ENCODE measurements at places on chromosomes 1 and 21. TPM values are rescaled to one million over a fixed set of nuclear protein-coding genes. Genes with fewer than 3 reads are reported as not detected.

The CD48 gene
- total RNA-seq: 12.4 TPM

DNA sequence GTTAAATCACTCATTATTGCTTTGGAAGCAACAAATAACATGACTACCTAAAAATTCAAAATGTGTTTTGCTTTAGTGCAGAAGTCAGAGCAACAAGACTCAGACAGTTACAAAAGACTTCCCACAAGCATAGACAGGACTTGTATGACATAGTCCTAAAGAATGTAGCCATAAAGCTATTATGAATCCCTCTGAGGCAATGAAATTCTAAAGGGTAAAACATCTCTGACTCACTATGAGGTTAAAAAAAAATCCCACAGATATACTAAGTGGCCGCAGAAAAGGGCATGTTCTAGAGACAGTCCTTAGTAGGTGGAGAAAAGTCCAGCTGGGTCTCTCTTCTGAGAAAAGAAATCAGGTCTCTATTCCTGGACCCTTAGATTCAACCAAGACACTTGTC is 4.9 kb downstream of the PRKAB2 start:
- no peak for DNase-seq
- H3K36me3 ChIP-seq: no peaks in the 10 kb centered on the region
- H3K27ac ChIP-seq: no peak overlapping the region
- H3K4me1 ChIP-seq: peaks cover 12% of the 10 kb centered on the region
- H3K4me3 ChIP-seq: no peak overlapping the region

- H3K36me3 ChIP-seq: peaks cover 9% of the 10 kb centered on the region
- H3K27ac ChIP-seq: no peak overlapping the region
- H3K4me1 ChIP-seq: no peaks in the 10 kb centered on the region
- no peaks in the 10 kb centered on the region for H3K27me3 ChIP-seq
- H3K4me3 ChIP-seq: no peak overlapping the region
Observed at GRCh38 chr21:41280115-41280919, 36.3 kb upstream of the FAM3B start.

- H3K27ac ChIP-seq: no peak overlapping the region
- no peak for DNase-seq
Observed at GRCh38 chr1:11333631-11334030, 60.6 kb downstream of the UBIAD1 start.

The PRDX1 gene
- total RNA-seq: 468 TPM

GRCh38 chr1:55702064-55702463 is 486.9 kb upstream of the USP24 start:
- no peaks in the 10 kb centered on the region for H3K27me3 ChIP-seq
- H3K27ac ChIP-seq: no peak overlapping the region
- no peaks in the 10 kb centered on the region for H3K4me1 ChIP-seq
- no peaks in the 10 kb centered on the region for H3K36me3 ChIP-seq

The ELK4 gene
- 65.4 TPM for total RNA-seq

DNA sequence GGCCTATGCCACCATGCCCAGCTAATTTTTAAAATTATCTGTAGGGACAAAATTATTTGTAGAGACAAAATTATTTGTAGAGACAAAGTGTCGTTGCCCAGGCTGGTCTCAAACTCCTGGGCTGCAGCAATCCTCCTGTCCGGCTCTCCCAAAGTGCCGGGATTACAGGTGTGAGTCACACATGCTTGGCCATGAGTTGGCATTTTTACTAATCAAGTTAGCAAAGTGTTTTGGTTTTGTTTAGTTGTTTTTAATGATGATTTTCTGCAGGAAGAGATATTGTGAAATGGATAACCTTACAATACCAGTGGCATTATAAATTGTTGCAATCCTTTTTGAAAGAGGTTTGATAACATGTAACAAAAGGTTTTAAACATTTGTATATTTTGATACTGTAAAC is 65.3 kb upstream of the MAGI3 start:
- H3K36me3 ChIP-seq: no peaks in the 10 kb centered on the region
- no peak for DNase-seq
- no peaks in the 10 kb centered on the region for H3K27me3 ChIP-seq
- no peaks in the 10 kb centered on the region for H3K4me1 ChIP-seq
- H3K4me3 ChIP-seq: no peak overlapping the region
- H3K27ac ChIP-seq: no peak overlapping the region

The FCRLB gene
- 1.7 TPM for total RNA-seq

GRCh38 chr1:64956010-64956640 is 10.2 kb downstream of the JAK1 start:
- DNase-seq: no peak
- peaks cover 49% of the 10 kb centered on the region for H3K4me1 ChIP-seq
- no peak overlapping the region for H3K4me3 ChIP-seq
- H3K27ac ChIP-seq: peak overlapping the region; percentile 76

- no peak for DNase-seq
- no peaks in the 10 kb centered on the region for H3K36me3 ChIP-seq
- H3K27ac ChIP-seq: peak overlapping the region; percentile 61
- H3K27me3 ChIP-seq: no peaks in the 10 kb centered on the region
- H3K4me3 ChIP-seq: no peak overlapping the region
- H3K4me1 ChIP-seq: no peaks in the 10 kb centered on the region
Observed at GRCh38 chr1:93979718-93980319, 70.6 kb upstream of the GCLM start.

- no peaks in the 10 kb centered on the region for H3K27me3 ChIP-seq
- no peaks in the 10 kb centered on the region for H3K4me1 ChIP-seq
- no peaks in the 10 kb centered on the region for H3K36me3 ChIP-seq
- no peak overlapping the region for H3K4me3 ChIP-seq
- no peak overlapping the region for H3K27ac ChIP-seq
- DNase-seq: no peak
Observed at GRCh38 chr1:84283381-84283780, 18.1 kb upstream of the SAMD13 start.

GRCh38 chr1:244047621-244048255 is 3.3 kb upstream of the ZBTB18 start:
- H3K36me3 ChIP-seq: no peaks in the 10 kb centered on the region
- no peaks in the 10 kb centered on the region for H3K27me3 ChIP-seq
- H3K27ac ChIP-seq: peak overlapping the region; percentile 100
- peak; percentile 86 for DNase-seq

GRCh38 chr1:205391386-205391785 is 30.5 kb downstream of the LEMD1 start:
- H3K36me3 ChIP-seq: no peaks in the 10 kb centered on the region
- DNase-seq: no peak
- no peak overlapping the region for H3K4me3 ChIP-seq
- H3K27me3 ChIP-seq: no peaks in the 10 kb centered on the region

- H3K4me1 ChIP-seq: no peaks in the 10 kb centered on the region
- no peak for DNase-seq
- no peaks in the 10 kb centered on the region for H3K27me3 ChIP-seq
- H3K36me3 ChIP-seq: no peaks in the 10 kb centered on the region
- H3K27ac ChIP-seq: no peak overlapping the region
Observed at GRCh38 chr1:35873243-35873750, 9.7 kb upstream of the AGO1 start.

The AIRE gene
- total RNA-seq: not detected

The SPRR2A gene
- not detected for total RNA-seq

GRCh38 chr1:47219001-47219400 is 13.0 kb downstream of the TAL1 start:
- no peak for DNase-seq
- H3K36me3 ChIP-seq: no peaks in the 10 kb centered on the region
- no peaks in the 10 kb centered on the region for H3K4me1 ChIP-seq
- H3K27ac ChIP-seq: no peak overlapping the region
- no peaks in the 10 kb centered on the region for H3K27me3 ChIP-seq
- H3K4me3 ChIP-seq: no peak overlapping the region

The ANGPTL1 gene
- total RNA-seq: 8.4 TPM

The HES2 gene
- total RNA-seq: 3.6 TPM

The WNT2B gene
- 11.9 TPM for total RNA-seq

The AK5 gene
- 0.10 TPM for total RNA-seq

DNA sequence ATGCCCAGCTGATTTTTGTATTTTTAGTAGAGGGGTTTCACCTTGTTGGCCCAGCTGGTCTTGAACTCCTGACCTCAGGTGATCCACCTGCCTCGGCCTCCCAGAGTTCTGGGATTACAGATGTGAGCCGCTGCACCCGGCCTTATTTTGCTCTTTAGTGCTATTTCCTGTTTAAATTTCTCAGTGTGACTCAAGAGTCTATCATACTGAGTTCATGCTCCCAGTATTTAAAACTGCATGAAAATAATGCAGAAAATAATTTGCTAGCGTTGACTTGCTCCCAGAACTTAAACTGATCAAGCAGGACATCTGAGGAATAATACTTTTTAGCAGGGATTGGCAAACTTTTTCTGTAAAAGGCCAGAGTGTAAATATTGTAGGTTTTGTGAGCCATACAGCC is 86.4 kb upstream of the C1orf21 start:
- no peak overlapping the region for H3K27ac ChIP-seq
- no peak overlapping the region for H3K4me3 ChIP-seq
- H3K27me3 ChIP-seq: no peaks in the 10 kb centered on the region
- H3K36me3 ChIP-seq: no peaks in the 10 kb centered on the region
- DNase-seq: no peak

- no peak for DNase-seq
- peaks cover 4% of the 10 kb centered on the region for H3K4me1 ChIP-seq
- H3K27ac ChIP-seq: no peak overlapping the region
- H3K4me3 ChIP-seq: no peak overlapping the region
- H3K36me3 ChIP-seq: no peaks in the 10 kb centered on the region
- H3K27me3 ChIP-seq: no peaks in the 10 kb centered on the region
Observed at GRCh38 chr21:41596241-41596925, 88.4 kb upstream of the TMPRSS2 start.

- H3K4me3 ChIP-seq: no peak overlapping the region
- H3K27ac ChIP-seq: no peak overlapping the region
- no peaks in the 10 kb centered on the region for H3K36me3 ChIP-seq
- H3K27me3 ChIP-seq: no peaks in the 10 kb centered on the region
- peaks cover 16% of the 10 kb centered on the region for H3K4me1 ChIP-seq
- DNase-seq: no peak
Observed at GRCh38 chr1:112761714-112762480, 46.8 kb upstream of the PPM1J start.

The POU3F1 gene
- total RNA-seq: not detected

- H3K36me3 ChIP-seq: no peaks in the 10 kb centered on the region
- H3K27me3 ChIP-seq: no peaks in the 10 kb centered on the region
- no peak overlapping the region for H3K4me3 ChIP-seq
- no peak overlapping the region for H3K27ac ChIP-seq
- H3K4me1 ChIP-seq: no peaks in the 10 kb centered on the region
- DNase-seq: no peak
Observed at GRCh38 chr1:239125027-239125426, 261.3 kb upstream of the CHRM3 start.

The HS2ST1 gene
- 20.3 TPM for total RNA-seq

- no peaks in the 10 kb centered on the region for H3K4me1 ChIP-seq
- H3K27ac ChIP-seq: no peak overlapping the region
Observed at GRCh38 chr1:152864443-152864842, 4.6 kb downstream of the LCE7A start.

The ARMH1 gene
- 12.0 TPM for total RNA-seq

The THRAP3 gene
- 77.8 TPM for total RNA-seq

The SPATA46 gene
- total RNA-seq: not detected

The ADAMTS4 gene
- total RNA-seq: 0.91 TPM

DNA sequence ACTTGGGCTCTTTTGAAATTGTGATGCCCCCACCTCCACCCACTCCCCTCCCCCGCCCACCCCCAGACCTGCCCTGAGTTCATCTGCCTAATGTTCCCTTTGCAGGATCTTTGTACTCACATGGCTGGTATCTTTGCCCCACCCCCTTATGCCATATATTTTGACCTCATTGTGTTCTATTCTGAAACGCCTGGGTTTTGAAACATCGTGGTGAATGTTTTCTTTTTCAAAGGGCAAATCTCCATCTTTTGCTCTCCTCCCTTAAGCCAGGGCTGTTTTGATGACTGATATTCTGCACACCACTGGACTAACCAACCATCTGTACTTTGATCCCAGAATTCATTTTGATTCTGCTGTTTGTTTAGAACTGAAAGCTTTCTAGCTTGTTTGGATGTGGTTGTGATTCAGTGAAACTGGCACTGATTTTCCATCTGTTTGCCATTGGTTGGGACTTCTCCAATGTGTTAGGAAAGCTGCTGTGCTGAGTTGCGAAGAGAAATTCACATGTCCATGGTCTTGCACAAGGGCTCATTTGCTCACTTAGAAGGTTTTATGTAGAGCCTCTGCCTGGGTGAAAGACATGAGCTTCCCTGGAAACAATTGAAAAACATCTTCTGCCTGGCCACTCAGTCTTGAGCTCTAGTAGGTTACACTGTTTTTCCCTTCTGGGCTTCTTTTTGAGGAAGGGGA is 16.5 kb downstream of the SMAP2 start:
- H3K27ac ChIP-seq: peak overlapping the region; percentile 89
- peaks cover 46% of the 10 kb centered on the region for H3K4me1 ChIP-seq
- DNase-seq: no peak
- no peaks in the 10 kb centered on the region for H3K27me3 ChIP-seq

The TNFRSF8 gene
- 0.22 TPM for total RNA-seq

DNA sequence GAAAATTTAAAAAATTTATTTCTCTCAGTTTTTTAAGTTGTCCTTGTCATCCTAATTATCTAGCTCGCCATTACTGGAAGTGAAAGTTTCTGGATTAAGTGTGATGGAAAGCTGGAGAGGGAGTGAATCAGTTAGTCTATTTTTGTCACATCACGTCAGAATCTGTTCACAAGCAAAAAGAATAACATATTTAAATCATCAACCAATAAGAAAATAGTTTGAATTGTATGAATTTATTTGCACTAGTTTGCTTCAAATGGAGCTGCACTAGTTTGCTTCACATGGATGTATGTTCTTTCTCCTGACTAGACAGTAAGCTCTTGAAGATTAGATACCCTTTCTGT is 22.8 kb downstream of the PHC2 start:
- no peak for DNase-seq
- no peak overlapping the region for H3K27ac ChIP-seq
- H3K4me3 ChIP-seq: no peak overlapping the region
- no peaks in the 10 kb centered on the region for H3K27me3 ChIP-seq

DNA sequence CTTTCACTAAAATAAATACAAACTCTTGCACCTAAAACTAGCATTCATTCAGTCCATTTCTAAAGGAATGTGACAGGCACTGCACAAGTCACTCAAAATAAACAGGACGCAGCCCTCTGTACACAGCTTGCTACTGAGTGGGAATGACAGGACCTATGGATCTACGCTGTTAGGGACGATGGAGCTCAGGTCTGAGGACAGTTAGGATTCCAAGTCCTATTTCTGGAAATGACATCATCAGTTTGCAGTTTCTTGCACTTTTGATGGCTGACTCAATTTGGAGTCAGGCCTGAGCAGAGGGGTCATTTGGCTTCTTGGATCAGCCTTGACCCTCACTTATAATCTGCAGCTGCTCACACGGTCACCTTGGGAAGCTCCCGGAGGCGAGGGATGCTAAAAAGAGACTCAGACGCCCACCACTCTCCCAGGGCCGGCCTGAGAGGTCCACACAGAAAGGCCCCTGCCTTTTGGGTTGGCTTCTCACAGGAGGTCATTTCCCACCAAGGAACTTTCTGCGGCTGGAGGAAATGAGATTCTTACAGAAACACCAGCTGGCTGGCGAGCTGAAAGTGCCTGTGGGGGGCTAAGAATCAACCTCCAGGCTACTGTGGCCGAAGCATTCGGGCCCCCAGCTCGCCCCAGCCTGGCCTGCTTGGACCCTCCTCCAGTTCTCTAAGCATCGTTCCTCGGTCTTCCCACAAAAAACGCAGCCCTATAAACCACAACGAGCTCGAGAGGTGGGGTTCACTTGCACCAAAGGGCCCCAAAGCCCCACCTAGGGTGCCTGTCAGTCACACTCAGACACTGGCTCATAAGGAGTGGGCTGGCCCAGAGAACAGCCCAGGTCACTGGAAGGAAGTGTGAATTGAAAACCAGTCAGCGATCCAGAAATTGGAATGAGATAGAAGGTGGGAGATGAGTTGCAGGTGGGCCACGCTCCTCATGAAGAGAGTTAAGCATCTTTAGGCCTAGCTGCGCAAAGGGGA is 8.9 kb upstream of the PDE9A start:
- no peak overlapping the region for H3K27ac ChIP-seq
- H3K36me3 ChIP-seq: no peaks in the 10 kb centered on the region

Data from upper lobe of left lung (tissue), 6 donors.